ENCODE measurements at places on chromosomes 5 and 9.

GRCh38 chr5:131357739-131358561, 94.1 kb downstream of the CDC42SE2 start:
- DNase-seq = no peak

- no peak for DNase-seq
Observed at GRCh38 chr5:39132792-39133191, 58.6 kb upstream of the RICTOR start.

- DNase-seq = no peak
Observed at GRCh38 chr9:134624621-134625181, 16.9 kb upstream of the COL5A1 start.

GRCh38 chr5:2173151-2173834, 290.6 kb upstream of the IRX4 start:
- no peak for DNase-seq

DNA sequence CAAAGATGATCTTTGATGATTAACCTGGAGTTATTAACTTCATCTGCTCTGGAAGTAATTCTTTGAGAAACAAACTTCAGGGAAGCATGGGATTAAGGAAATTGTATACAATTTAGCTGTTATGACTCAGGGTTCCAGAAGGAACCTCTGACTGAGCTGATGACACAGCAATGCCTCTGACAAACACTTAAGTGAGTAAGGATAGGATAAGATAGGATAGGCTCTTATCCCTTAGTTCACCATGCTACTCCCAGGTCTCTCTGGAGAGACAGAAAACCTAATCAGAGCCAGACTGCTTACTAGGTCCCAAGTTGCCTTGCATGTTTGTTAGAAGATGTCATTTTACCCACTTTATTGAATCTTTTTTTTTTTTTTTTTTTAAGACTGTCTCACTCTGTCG, 12.6 kb upstream of the TMEM38B start:
- no peak for DNase-seq

DNA sequence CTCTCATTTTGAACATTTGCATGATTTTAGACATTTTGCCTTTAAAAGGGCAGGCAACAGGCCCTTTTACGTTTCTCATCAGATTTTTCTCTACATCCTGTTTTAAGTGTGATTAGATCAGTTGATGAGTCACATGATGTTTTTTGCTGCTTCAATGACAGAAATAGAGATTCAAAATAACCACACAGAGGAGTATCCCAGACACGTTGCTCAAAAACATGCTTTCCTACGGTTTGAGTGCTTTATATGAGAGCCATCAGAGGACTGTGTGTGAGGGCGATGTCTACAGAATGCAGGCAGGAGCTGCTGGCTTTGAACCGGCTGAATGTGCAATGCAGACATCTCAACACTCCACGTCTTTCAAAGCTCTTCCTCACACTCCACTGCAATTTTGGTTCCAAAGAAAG, 42.1 kb downstream of the OTULIN start:
- no peak for DNase-seq

DNA sequence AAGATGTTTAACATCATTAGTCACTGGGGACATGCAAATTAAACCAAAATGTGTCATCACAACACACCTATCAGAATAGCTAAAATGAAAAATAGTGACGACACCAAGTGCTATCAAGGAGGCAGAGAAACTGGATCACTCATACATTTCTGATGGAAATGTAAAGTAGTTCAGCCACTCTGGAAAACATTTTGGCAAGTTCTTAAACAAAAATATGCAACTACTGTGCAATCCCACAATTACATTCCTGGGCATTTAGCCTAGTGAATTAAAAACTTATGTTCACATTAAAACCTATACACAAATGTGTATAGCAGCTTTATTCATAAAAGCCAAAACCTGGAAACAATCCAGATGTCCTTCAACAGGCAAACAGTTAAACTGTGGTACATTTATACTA, 53.1 kb downstream of the SVEP1 start:
- DNase-seq = no peak

DNA sequence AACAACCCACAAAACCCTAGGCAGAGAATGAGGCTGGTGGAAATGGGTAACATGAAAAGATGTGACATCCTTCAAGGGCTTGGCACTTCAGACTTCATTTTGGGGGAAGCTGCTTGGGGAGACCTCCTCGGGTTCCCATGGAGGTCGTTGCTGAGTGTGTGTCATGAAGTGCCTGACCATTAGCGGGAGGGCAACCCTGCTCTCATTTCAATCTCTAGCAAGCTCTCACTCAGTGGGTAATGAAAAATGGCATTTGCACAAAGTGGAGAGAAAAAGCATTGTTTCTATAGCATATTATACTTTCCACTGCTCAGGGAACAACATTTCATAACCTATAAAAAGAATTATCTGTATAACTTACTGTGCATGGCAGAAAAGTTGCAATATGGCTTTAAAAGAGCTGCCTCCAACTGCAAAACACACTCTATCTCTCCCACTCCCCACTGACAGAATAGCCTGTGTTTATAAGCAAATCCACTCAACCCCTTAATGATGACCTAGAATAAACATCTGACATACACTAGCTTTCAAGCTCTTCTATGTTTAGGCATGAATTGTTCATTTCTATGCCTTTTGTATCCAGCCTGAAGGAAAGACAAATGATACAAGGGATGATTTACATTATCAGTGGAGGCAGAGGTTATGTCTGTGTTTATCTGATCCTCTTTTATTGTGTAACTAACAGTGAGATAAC, 357.2 kb downstream of the ZSWIM6 start:
- no peak for DNase-seq

- DNase-seq = peak; percentile 30
Observed at GRCh38 chr5:165757791-165758190, 2252.4 kb downstream of the MAT2B start.

DNA sequence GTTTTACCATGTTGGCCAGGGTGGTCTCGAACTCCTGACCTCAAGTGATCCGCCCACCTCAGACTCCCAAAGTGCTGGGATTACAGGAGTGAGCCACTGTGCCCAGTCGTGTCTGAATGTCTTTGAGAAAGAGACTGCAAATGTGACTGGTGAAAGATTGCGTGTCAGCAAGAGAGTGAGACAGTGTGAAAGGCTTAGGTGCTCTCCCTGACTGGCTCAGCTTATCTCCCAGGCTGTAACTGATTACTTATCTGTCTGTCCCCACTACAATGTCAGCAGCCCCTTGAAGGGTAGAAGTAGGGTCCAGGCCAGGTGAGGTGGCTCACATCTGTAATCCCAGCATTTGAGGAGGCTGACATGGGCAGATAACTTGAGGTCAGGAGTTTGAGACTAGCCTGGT, 3.4 kb upstream of the FGFR4 start:
- DNase-seq = no peak

DNA sequence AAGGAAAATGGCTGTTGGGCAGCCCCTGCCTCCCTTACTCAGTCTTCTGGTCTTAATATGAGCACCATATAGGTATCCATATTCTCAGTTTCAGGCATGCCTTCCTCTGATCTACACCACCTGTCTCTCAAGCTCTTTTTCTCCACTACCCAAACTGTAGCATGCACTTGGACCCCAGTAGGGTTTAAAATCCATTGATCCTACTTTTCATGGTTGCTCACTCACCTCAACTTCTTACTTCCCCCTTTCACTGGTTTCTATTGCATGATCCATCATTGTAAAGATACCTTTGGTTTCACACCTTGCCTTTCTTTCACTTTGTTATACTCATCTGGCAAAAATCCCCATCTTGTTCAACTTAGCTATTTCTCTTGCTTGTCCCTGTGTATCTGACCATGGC, 159.4 kb downstream of the KDM4C start:
- no peak for DNase-seq

DNA sequence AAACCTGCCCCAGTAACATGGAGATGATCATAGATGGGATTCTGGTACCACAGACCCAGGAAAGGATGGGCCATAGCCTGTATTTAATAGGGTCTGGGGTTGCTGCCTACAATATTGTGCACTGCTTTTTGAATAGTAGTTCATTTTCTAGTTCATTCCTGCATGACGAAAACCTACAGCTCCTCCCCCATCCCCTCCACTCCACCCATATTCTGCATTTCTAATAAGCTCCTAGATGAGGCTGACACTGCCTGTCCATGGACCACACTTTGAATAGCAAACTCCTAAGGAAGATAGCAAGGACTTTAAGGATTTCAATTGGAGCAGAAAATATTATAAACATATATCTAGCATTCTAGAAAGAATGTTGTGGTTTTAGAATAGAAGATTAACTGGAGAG, 75.5 kb downstream of the ISOC1 start:
- DNase-seq = no peak

GRCh38 chr9:2657427-2657826, 35.8 kb downstream of the VLDLR start:
- no peak for DNase-seq

DNA sequence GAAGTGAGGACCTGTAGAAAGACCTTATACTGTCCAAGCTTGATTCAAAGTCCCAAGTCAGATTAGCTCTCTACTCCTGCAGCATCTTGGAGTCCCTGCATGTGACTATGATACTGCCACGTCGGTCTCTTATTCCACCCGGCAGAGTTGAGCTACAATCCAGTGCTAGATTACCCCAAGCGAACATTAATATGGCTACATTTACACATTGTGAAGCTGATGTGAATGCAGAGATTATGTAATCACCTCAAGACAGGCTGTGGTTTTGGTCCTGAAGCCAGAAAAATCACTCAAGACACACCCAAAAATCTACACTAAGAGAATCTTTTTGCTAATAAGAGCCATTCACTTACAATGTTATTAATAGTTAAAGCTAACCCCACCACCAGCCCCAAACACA, 116.7 kb downstream of the GNA14 start:
- DNase-seq = no peak

- no peak for DNase-seq
Observed at GRCh38 chr9:81379655-81380054, 309.7 kb downstream of the TLE1 start.

DNA sequence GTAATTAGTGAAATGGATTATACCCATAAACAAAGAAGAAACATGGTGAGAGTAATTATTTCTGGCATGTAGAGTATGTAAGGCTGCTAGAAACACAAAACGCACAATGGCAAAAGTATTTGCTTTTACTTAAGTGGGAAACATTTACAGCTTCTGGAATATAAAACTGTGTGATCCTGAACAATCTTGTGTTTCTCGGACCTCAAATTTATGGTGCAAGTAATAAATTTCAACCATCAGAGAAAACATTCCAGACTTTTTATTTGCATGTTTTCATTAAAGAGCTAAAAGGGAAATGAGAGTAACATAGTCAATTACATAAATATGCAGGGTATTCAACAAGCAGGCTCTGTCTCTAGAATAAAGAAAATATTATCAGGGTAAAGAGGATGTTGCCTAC, 17.2 kb upstream of the PRR16 start:
- no peak for DNase-seq

GRCh38 chr5:173786286-173787187, 101.6 kb upstream of the CPEB4 start:
- DNase-seq = no peak

DNA sequence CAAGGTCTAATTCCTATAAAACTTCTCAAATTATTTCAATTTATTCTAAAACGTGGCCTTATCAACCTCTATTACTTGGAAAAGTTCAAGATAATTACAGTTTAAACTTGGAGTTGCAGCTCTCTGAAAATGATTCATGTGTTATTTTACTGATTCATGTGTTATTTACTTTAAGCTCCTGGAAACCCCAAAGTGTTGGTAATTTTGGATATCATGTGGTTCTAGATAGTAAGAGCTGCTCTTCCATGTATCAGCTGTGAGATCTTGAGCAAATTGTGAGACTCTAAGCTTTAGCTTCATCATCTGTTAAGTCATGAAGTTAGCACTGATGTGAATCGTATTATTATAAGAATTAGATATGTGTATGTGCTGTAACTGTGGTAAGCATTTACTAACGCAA, 749.2 kb downstream of the TLE4 start:
- no peak for DNase-seq

GRCh38 chr5:39605588-39606575, 181.1 kb upstream of the DAB2 start:
- peak; percentile 43 for DNase-seq

- no peak for DNase-seq
Observed at GRCh38 chr9:33032865-33033264, 7.8 kb downstream of the DNAJA1 start.

DNA sequence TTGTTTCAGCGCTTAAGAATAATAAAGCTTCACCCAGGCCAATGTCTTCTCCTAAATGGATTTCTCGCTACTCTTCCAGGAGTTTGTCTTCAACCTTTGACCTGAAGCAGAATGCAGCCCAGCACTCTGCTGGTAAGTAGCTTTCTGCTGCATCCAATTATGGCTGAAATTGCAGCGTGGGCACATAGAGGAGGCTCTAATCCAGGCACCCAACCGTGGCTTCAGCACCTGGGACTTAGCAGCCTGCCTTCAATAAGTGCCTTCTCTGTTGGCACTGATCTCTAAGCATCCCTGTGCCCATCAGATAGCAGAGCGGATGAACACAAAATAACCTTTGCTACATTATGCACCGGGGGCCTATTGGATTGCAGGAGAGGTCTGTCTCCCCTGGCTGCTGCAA, 105.2 kb downstream of the TRIM32 start:
- no peak for DNase-seq

DNA sequence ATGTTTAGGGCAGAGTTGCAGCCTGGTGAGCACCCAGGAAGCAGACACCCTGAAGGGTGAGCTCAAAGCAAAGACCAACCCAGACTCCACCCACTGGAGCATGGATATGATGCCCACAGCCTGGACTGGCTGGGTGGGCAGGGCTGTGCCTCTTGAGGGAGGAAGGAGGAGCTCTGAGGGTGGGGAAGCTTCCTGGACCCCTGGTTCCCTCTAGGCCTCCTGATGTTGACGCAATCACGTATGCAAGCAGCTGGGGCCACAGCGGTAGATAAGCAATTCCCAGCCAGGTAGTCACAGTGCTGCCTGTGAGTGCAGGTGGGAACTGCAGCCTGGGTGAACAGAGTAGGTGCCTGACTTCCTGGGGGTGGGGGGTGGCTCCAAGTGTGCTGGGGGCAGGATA, 271.5 kb downstream of the CDK5RAP2 start:
- DNase-seq = no peak

DNA sequence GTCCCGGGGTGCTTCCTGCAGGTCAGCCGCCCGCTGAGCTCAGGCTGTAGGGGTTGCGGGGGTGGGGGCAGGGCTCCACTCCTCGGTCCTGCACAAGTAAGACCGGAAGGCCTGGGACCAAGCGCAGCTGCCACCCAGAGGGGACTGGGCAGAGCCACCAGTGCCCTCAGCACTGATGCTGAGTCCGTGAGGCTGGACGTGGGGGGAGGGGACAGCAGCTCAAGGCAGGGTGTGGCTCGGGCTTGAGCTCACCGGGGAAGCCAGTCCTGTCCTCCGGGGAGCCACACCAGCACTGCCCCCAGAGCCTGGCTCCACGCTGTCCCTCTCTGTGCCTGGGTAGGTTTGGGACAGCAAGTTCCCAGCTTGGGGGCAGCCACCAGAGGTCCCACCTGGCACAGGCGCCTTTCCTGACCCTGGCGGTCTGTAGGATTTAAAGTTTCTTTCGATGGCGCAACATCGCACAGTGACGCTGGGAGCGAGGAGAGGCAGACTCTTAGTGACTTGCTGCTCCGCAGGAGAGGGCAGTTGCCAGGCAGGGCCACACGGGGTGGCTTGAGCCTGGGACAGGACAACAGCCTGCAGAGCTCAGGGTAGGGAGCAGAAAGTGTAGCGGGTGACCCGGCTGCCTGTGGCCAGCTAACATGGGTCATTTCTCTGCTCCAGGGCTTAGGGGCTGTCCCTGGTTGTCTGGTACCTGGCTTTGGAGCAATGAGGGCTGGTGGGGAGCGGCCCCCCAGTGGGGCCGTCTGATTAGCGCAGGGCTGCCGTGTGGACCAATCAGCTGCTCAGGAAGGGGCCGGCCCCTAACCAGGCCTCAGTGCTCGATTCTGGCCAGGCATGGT, 5.7 kb downstream of the LCN1 start:
- DNase-seq = no peak

GRCh38 chr9:35069020-35069419, 3.4 kb downstream of the VCP start:
- no peak for DNase-seq
